Midbrain (tissue), 1 donor: ENCODE measurements at places on chromosomes 6 and 20.

DNA sequence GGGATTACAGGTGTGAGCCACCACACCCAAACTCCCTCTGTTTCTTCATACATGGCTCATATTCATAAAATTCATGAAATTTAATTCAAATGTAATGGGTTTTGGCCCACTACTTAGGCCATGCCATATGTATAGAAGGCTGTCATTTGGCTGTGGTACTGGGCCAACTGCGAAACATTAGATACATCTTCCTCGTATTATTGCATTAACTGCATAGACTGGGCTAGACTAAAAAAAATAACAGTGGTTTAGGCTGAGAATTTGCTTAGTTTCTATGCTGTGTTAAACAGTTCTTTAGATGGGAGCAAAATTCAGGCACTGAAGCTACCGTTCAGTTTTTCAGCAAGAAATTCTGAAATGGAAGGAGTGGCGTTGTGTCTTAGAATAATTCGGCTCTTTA lies 133.6 kb downstream of the DOK5 start:
- DNase-seq: no peak

GRCh38 chr20:22499515-22500166 lies 84.7 kb downstream of the FOXA2 start:
- DNase-seq: no peak

- no peak for DNase-seq
These were observed 23.7 kb upstream of the ZC3H12D start for GRCh38 chr6:149508485-149508884.

DNA sequence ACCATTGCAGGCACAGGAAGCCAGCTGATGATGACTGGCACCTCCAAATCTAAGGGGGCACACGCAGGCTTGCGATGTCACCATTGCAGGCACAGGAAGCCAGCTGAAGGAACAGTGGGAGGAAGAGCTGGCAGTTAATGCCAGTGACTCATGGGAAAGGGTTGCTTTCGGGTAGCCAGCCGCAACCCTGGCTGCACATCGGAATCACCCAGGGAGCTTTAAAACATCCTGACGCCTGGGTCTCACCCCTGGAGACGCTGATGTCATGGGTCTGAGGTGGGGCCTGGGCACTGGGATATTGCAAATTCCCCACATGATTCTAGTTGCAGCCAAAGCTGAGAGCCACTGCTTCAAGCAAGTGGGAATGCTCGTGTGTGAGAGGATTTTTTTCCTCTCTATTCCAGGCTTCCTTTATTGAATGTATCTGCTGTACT lies 16.1 kb upstream of the CCN6 start:
- DNase-seq: peak; percentile 65

DNA sequence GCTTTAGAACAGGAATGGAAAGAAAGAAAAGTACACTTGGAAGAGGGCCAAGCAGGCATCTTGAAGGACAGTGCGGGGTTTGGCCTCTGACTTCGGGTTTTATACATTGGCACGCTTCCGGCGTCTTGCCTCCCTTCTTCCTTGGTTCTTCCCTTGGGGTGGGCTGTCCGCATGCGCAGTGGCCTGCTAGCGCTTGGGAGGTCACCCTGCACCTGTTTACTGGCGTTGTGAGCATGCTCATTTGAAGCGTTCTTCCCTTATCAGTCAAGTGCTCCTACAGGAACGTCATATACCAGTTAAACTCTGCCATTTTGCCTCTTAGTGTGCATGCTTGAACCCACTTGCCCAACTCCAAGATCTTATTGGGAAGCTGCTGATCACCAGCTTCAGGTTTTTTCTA lies 230.0 kb downstream of the TTLL2 start:
- no peak for DNase-seq

DNA sequence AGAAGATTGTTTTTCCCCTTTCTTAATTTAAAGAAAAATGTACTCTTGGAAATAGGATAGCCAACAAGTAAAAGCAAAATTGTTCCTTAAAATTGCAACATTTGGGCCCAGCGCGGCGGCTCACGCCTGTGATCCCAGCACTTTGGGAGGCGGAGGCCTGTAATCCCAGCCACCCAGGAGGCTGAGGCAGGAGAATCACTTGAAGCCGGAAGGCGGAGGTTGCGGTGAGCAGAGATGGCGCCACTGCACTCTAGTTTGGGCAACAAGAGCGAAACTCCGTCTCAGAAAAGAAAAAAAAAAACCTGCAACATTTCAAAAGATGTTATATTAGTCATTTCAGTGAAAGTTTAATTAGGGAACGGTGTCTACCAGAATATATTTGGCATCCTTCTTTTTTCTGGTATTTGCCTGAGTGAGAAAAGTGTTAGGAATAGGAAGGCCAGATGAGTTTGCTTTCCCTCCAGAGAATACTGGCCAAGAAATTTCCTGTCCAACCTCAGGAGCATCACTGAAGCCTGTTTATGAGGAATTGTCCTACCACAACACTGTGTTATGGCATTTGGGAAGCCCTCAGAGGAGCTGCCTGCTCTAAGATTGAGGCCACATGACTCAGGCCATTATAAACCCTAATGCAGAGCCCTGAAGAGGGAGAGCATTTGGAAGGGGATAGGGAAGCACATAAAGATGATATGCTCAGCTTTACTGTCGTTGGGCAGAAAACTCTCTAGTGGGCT lies 1.2 kb upstream of the GJA1 start:
- no peak for DNase-seq

GRCh38 chr6:162485464-162485863 lies 242.1 kb downstream of the PRKN start:
- DNase-seq: no peak

DNA sequence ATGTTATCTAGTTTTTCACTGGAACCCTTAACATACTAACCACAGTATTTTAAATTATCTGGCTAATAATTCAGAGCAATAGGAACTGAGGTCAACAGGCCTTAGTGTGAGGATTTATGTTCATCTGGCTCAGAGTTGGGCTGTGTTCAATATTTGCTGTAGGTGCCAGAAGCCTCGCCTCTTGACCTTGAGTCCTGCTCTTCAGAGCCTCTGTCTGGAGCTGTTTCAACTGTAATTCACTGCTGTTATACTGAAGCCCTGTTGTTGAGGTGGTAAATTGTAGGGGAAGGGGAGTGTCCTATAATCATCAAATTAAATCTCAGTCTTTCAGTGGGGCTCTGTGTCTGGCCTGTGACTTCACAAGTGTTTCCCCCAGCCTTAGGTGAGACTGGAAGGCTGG lies 184.4 kb downstream of the CDH26 start:
- DNase-seq: no peak

- no peak for DNase-seq
These were observed 604.4 kb upstream of the NOX3 start for GRCh38 chr6:156060013-156060412.

GRCh38 chr6:42393339-42393738 lies 58.4 kb downstream of the TRERF1 start:
- DNase-seq: no peak

DNA sequence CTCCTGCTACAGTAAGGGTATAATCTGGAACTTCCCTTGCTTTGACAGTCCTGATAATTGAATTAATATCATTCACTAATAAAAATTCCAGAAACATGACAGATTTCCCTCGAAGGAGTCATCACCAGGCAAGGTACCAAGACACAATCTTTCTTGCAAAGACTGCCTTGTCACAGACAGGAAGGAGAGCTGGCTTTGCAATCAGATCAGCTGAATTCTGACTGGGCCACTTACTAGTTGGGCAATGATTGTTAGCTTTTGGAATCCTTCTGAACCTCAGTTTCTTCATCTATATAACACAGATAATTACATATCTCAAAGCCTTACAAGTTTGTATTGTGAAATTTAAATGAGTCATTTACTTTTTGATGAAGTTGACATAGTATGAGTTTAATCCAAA lies 344.2 kb downstream of the RFPL4B start:
- no peak for DNase-seq

DNA sequence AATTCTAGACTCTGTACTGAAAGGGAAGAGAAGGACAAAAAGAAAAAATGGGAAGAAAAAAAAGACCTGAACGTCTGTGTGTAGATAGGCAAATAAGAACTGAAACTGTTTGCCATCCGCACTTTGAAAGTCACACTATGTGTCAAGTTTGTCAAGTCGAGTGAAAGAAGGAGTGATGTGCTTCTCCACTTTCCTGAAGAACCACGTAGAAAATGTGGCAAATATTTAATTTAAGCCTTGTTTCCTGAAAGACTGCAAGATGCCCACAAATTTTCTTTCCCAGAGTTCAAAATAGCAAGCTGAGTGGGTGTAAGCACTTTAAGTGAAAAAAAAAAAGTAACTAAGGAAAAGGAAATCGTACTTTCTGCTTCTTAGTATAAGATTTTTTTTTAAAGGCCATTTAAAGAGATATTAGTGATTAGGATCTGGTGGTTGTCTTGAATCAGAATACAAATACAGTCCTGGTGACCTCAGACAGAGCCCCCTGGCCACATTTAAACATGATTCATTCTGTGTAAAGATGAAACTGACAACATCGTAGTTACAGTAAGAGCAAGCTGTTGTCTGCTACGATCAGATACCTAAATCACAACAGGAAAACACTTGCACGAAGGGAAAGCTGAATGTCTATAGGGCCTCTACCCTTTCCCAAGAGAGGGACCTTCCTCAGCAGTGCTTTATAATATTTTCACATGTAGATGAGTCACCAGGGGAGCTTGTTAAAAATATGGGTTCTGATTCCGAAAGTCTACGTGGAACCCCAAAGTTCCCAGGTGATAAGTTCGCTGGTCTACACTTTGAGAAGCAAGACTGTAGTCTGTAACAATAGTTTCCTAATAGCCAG lies 102.3 kb downstream of the HIVEP2 start:
- no peak for DNase-seq

DNA sequence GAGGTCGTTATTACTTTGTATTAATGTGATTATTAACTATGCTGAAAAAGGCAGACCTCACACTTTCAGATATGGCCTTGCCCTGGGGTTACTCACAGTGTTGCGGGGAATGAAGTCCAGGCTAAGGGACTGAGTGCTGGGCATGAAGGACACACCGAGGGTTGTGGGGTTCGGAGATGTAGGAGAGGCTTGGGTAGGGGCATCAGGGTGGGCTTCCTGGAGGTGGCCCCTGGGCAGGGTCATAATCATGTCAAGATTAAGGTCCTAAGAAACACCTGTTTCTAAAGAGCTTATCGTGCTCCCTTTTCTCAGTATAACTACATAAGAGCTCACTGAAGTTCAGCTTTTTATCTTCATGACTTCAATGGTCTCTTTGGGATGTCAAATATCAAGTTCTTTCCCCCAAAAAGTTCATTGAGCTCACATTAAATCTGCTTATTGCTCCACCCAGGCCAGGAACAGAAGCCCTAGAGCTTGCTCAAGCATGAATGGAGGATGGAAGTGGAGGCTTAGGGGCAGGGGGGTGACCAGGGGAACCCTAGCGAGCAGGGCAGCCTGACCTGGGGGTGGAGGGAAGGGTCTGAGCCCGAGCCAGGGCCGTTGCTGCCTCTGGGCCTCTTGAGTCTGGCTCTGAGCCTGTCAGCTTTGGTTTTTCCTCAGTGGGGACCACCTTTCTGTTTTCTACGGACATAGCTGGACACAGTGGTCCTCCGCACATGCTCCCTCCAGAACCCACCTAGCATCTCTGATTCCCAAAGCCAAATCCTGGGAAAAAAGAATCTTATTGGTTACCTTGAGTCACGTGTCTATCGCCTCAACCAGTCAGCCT lies 37.3 kb upstream of the TGM2 start:
- no peak for DNase-seq

DNA sequence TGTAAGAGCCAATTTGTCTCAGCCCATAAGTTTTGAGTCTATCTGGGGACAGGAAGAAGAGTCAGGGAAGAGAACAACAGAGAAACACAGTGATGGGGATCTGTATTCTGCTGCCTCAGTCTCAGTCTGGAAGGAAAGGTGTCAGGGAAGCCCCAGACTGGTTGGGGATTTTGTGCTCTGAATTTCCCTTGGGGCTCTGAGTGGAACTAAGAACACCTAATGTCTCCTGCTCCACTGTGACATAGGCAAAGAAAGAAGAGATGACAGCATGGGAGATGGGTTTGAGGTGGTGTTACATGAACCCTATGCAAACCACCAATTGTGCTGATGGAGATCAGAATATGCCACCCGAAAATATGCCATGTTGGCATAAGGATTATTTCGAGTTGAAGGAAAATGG lies 139.5 kb upstream of the MYLIP start:
- DNase-seq: no peak

DNA sequence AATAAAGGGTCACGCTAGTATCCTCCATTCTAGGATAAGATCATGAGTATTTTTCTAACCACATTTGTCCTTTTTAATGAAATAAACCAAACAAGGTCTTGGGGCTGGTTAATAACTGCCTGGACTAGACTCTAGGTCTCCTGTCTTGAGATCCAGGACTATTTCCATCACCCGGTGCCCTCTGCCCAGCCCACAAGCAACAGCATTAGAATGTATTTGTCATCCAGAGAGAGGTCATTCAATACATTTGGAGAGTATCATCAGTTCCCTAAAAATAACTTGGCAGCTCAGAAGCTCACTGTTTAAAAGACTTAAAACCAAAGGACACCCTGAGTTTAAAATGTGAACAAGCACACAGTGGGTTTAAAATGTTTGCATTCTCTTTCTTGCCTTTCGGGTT lies 4.4 kb upstream of the RBM24 start:
- DNase-seq: no peak

- no peak for DNase-seq
These were observed 373.2 kb downstream of the TAF4 start for GRCh38 chr20:61692479-61692878.

- DNase-seq: no peak
These were observed 77.6 kb downstream of the SAMD5 start for GRCh38 chr6:147586044-147586443.
